CD4-positive, alpha-beta T cell treated with Interleukin-12 subunit alpha and Interleukin-12 subunit beta, for 1 hour (primary cell): ENCODE measurements at places on chromosomes 5 and 9.

DNA sequence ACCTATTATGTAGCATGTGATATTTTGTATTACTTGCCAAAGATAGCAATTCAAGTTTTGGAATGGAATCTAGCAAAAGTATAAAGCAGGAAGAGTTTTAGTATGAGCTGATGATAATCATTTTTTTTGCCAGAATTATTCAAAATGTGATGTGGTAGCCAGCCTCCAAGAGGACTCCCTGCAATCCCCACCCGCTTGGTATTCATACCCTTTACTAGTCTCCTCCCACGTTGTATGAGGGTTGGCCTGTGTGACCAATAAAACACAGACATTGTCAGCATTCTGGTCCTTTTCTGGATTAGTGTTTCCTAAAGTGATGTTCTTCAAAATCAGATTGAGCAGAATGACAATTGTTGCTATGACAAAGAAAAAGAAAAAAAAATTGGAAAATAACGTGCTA lies 63.8 kb downstream of the TARS1 start:
- no peak for DNase-seq

GRCh38 chr9:108184009-108184408 lies 671.8 kb downstream of the ACTL7B start:
- DNase-seq = no peak

DNA sequence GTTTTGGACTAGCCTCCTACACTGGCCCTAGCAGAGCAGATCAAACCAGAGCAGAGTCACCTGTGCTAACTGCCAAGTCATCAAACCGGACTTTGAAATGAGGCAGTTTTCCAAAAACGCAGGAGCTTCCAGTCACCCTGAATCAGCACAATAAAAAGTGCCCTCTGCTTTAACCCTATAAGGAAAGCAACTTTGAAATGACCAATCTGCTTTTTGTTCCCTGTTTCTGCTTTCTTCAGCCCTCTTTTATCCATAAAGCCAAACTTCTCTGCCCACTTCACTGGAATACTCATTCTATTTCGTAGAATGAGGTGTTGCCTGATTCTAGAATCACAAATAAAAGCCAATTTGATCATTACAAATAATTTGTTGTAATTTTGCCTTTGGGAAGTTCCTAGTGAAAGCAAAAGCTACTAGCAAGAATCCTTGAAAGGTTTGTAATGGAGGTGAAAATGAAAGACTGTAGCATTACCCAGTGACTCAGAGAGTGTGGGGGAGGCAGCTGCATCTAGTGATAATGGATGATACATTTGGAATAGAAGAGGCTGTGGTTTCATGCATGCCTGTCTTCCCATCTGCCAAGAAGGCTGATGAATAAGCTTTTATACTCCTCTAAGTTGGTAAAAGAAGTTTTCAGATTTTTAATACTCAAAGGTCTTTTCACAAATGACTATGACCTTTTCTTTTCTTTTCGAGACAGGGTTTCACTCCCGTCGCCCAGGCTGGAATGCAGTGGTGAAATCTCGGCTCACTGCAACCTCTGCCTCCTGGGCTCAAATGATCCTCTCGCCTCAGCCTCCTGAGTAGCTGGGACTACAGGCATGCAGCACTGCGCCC lies 14.9 kb downstream of the SPAAR start:
- no peak for DNase-seq

- DNase-seq = no peak
These were observed 66.9 kb downstream of the RFX3 start for GRCh38 chr9:3458806-3459475.

DNA sequence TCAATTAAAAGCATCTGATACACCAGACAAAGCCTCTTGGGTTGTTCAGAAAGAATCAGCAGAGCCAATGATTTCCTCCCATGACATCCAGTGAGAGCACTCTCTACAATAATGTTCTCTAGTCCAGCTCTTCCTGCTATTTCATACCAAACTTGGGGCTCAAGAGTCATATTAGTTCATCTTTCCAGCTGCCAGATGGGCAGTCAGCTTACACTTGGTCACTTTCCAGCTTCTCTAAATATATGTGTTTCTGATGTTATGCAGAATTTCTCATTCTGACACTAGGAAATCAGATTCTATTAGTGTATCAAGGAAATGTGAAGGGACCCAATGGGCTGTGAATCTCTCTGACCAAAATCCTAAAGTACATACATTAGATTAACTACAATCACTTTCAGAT lies 148.9 kb downstream of the ENC1 start:
- no peak for DNase-seq

GRCh38 chr9:130872508-130872907 lies 24.1 kb downstream of the QRFP start:
- DNase-seq = no peak

GRCh38 chr9:17159469-17159868 lies 24.6 kb downstream of the CNTLN start:
- DNase-seq = no peak

DNA sequence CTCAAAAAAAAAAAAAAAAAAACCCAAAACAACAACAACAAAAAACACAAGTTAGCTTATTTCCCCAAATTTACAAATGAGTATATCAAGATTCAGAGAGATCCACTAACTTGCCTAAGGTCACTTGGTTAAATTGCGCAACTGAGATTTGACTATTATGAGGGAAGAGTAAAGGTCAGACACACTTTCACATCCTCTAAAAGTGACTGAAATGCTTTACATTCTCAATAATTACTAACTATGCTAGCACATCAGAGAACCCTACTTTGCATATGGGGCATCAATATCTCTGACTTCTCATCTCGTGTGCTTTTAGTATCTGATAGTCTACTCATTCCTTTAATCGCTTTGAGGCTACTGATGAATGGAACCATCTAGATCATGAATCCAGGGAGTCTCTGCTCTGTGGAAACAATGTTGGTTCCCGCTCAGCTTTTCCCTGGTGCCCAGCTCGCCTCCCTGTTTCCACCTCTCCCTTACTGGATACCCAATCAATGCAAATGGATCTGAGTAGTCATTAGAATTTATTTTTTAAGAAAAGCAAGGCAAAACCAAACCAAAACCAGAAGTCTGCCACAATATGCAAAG lies 182.1 kb upstream of the TRIM32 start:
- no peak for DNase-seq

- no peak for DNase-seq
These were observed 7.9 kb downstream of the HAND1 start for GRCh38 chr5:154470137-154470536.

DNA sequence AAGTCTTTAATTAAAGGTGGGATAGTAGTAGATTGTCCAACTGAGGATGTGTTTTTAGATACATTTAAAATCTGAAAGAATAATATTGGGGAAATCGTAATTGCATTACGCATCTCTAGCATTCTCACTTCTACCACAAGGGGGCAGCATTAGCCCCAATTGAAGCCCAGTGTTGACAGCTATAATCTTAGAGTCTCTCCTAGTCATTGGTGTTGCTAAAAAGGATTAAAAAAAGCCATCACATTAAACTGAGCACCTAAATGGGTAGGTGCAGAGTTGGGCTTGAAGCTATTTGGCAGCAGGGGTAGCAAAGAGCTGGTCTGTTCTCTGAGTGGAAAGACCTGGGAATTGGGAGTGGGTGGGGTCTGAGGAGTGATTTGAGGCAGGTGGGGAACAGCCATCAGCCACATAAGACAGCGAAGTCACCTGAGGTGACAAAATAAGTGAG lies 177.2 kb downstream of the OSTF1 start:
- DNase-seq = peak; percentile 53

- DNase-seq = no peak
These were observed 2372.1 kb downstream of the MAT2B start for GRCh38 chr5:165877475-165877874.

GRCh38 chr5:127776477-127776876 lies 73.3 kb downstream of the CCDC192 start:
- DNase-seq = no peak

DNA sequence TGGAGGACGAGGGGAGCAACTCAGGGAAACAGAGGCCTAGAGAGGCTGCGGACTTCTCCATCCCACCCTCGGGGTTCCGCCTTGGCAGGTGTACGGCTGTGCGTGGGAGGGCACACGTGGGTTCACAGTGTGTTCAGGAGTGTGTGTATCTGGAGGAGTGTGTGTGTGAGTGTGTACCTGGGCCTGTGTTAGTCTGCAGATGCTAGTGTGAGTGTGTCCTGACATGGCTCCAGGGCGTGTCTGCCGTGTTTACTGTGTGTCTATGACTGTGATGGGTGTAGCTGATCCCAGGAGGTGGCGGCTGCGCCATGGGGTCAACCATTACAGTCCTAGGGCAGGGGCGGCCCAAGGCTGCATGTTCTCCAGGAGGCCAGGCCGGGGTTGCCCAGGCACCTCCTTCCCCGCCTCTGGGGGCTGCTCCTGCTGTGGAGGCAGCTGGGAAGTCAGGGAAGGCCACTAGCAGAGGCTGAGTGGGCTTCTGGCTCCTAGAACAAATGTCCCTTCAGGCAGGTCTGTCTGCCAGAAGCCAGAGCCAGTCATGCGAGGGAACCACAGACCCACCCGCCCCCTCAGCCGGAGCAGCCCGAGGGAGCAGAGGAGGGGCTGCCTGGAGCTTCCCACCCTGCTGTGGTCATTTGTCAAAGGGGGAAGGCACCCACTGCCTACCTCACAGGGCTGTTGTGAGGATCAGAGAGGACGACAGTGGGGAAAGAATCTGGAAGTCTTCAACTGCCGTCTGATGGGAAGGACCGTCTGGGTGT lies 21.4 kb downstream of the CRB2 start:
- DNase-seq = no peak

DNA sequence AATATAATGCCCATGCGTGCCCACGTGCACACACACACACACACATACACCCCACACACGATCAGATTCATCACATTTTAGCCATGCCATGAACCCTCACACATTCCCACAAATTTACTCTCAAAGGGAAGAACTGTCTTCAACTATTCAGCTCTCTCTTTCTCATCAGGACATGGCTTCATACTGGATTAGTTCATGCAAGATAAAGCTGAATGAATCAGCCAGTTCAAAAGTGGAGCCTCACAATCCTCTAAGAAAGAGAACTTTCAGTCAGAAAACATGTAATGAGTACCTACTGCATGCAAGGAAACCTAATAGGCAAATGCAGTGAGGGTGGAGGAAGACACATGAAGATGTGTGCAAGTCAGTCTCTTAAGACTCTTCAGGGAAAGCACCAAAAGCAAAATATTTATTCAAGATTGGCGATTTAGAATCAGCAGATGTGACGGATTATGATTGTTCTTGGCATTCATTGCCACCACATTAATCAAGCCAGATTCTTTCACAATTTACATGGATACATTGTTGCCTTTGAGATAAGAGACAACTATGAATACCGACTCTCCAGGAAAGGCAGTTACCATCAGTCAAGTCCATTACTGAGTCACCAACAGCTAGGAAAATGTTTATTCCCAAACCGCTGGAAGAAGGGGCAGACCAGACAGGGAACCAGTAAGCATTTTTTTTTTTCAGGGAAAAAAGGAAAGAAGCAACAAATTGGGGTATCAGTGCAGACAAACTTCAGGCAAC lies 30.3 kb upstream of the PUM3 start:
- no peak for DNase-seq

DNA sequence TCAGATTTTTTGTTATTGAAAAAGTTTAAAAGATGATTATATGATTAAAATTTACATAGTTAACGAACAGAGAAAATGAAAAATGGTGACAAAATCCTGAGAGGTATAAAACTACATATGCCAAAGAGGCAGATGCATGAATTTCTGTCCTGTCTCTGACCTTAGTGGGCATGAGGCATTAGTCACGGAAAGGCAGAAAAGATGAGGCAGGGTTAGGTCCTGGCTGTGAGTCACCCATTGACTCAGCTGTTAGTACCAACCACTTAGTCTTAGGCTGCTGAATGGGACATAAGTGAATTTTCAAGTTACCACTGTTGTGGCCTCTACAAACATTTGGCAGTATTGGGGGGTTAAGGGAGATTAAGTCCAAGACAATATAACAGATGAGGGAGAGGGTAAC lies 33.1 kb downstream of the RASA1 start:
- DNase-seq = no peak

GRCh38 chr9:128114326-128115186 lies 13.0 kb downstream of the PTGES2 start:
- DNase-seq = no peak

DNA sequence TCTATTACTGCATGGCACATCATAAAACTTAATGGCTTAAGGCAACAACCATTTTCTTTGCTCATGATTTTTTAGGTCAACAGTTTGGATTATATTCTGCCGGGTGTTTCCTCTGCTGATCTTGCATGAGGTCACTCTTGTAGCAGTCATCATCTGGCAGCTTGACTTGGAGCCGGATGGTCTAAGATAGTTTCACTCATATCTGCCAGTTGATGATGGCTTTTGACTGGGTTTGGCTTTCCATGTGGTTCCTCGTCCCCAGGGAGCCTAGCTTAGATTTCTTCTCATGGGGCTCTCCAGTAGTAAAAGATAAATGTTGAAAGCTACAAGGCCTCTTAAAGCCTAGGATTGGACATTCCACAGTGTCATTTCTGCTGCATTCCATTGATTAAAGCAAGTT lies 27.4 kb downstream of the LNPEP start:
- peak; percentile 12 for DNase-seq

DNA sequence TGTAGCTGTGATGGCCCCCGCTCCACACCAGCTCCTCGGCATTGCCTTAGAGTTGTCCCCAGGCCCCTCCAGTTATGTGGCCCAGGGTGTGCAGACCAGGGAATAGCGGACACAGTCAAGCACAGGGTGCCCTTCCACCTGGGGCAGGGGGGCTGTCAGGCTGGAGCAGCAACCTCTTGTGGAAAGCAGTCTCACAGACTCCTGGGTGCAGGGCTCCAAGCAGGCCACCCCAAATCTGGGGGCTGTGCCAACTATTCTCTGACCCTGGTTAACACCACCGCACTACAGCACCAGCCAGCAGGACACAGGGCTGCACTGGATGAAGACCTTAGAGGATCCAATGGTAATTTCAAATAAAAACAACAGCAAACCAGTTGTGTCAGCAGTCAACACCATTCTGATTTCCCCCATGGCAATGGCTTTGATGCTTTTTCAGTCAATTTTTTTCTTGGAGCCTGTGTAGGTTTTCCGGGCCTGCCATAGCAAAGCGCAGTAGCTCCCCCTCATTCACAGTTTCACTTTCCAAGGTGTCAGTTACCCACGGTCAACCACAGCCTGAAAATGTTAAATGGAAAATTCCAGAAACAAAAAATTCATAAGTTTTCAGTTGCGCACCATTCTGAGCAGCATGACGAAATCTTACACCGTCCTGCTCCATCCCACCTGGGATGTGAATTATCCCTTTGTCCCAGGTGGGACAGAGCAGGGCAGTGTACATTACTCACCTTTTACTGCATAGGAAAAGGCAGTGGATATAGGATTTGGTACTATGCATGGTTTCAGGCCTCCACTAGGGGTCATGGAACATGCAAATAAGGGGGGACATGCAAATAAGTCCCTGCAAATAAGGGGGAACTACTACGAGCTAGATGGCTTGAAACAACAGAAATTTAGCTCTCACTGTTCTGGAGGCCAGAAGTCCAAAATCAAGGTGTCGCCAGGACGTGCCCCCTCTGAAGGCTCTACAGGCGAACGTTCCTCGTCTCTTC lies 49.0 kb downstream of the C5orf15 start:
- no peak for DNase-seq

- no peak for DNase-seq
These were observed 647.1 kb upstream of the KLF4 start for GRCh38 chr9:108136656-108137055.

- no peak for DNase-seq
These were observed 14.9 kb upstream of the MEGF10 start for GRCh38 chr5:127275641-127276193.
